Spinal cord (tissue), 10 donors: ENCODE measurements at places on chromosomes 5 and 9. TPM values are rescaled to one million over a fixed set of nuclear protein-coding genes. Genes with fewer than 3 reads are reported as not detected.

- peaks cover 64% of the 10 kb centered on the region for H3K36me3 ChIP-seq
- H3K27ac ChIP-seq, result no peak overlapping the region
- peaks cover 38% of the 10 kb centered on the region for H3K4me1 ChIP-seq
- no peak overlapping the region for H3K4me3 ChIP-seq
- no peak for DNase-seq
Measured at GRCh38 chr9:128219831-128220230, 16.7 kb downstream of the DNM1 start.

DNA sequence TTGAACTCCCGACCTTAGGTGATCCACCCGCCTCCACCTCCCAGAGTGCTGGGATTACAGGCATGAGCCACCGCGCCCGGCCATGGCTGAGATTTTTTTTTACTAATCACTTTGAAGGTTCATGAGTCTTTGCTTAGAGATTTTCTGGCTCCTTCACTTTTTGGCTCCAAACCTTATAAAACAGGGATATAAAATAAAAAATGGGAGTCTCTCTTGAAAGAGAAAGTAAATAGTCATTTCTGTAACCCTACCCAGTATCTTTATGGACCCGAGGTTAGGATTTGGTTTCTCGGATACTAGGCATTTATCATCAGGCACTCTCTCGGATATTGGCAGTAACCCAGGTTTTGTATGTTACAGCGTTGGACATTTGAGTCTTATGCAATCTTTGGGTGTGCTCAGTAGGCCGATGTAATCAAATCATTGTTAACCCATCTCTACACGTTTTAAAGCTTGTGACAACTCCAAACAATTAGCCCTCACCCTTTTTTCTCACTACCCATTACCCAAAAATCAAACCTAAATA is 25.3 kb downstream of the STXBP1 start:
- H3K4me3 ChIP-seq, result no peak overlapping the region
- no peak overlapping the region for H3K27ac ChIP-seq
- H3K36me3 ChIP-seq, result peaks cover 3% of the 10 kb centered on the region
- H3K4me1 ChIP-seq, result peaks cover 5% of the 10 kb centered on the region
- no peak for DNase-seq

DNA sequence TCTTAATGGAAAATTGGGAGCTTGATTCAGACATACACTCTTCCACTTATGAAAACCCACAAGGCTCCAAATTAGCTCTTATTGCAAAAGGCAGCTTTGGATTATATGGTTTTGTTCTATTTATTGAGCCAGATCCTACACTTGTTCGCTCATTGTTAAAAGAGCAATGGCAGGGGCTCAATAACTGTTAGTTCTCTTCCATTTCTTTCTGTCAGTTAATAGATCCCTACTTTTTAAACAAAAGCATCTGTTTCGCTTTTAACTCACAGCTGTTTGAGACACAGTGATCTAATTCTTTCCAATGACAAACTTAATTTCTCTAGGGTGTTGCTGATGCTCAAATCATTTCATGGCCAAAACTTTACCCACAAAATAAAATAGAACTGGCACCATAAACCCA is 11.7 kb downstream of the C5 start:
- DNase-seq, result no peak
- no peaks in the 10 kb centered on the region for H3K27me3 ChIP-seq
- no peak overlapping the region for H3K4me3 ChIP-seq
- H3K27ac ChIP-seq, result no peak overlapping the region
- no peaks in the 10 kb centered on the region for H3K4me1 ChIP-seq

GRCh38 chr5:120769312-120769872 is 305.3 kb downstream of the PRR16 start:
- no peaks in the 10 kb centered on the region for H3K27me3 ChIP-seq
- H3K27ac ChIP-seq, result no peak overlapping the region
- no peaks in the 10 kb centered on the region for H3K4me1 ChIP-seq
- DNase-seq, result no peak
- no peaks in the 10 kb centered on the region for H3K36me3 ChIP-seq

GRCh38 chr9:128250839-128251731 is 24.7 kb downstream of the GOLGA2 start:
- no peak overlapping the region for H3K27ac ChIP-seq
- H3K4me1 ChIP-seq, result peaks cover 28% of the 10 kb centered on the region
- H3K27me3 ChIP-seq, result no peaks in the 10 kb centered on the region
- peaks cover 91% of the 10 kb centered on the region for H3K36me3 ChIP-seq
- DNase-seq, result no peak

GRCh38 chr9:133125941-133126696 is 5.1 kb upstream of the RALGDS start:
- peak overlapping the region; percentile 43 for H3K27ac ChIP-seq
- no peak overlapping the region for H3K4me3 ChIP-seq
- H3K27me3 ChIP-seq, result no peaks in the 10 kb centered on the region
- peaks cover 56% of the 10 kb centered on the region for H3K4me1 ChIP-seq
- no peak for DNase-seq

GRCh38 chr9:135256581-135257354 is 169.3 kb downstream of the OLFM1 start:
- no peaks in the 10 kb centered on the region for H3K36me3 ChIP-seq
- no peak overlapping the region for H3K27ac ChIP-seq
- H3K27me3 ChIP-seq, result no peaks in the 10 kb centered on the region
- DNase-seq, result no peak
- H3K4me3 ChIP-seq, result no peak overlapping the region
- peaks cover 27% of the 10 kb centered on the region for H3K4me1 ChIP-seq

- H3K4me1 ChIP-seq, result peaks cover 35% of the 10 kb centered on the region
- H3K27me3 ChIP-seq, result peaks cover 74% of the 10 kb centered on the region
- DNase-seq, result no peak
- peak overlapping the region; percentile 31 for H3K4me3 ChIP-seq
- no peaks in the 10 kb centered on the region for H3K36me3 ChIP-seq
Measured at GRCh38 chr5:73234204-73234555, 61.2 kb downstream of the TMEM174 start.

DNA sequence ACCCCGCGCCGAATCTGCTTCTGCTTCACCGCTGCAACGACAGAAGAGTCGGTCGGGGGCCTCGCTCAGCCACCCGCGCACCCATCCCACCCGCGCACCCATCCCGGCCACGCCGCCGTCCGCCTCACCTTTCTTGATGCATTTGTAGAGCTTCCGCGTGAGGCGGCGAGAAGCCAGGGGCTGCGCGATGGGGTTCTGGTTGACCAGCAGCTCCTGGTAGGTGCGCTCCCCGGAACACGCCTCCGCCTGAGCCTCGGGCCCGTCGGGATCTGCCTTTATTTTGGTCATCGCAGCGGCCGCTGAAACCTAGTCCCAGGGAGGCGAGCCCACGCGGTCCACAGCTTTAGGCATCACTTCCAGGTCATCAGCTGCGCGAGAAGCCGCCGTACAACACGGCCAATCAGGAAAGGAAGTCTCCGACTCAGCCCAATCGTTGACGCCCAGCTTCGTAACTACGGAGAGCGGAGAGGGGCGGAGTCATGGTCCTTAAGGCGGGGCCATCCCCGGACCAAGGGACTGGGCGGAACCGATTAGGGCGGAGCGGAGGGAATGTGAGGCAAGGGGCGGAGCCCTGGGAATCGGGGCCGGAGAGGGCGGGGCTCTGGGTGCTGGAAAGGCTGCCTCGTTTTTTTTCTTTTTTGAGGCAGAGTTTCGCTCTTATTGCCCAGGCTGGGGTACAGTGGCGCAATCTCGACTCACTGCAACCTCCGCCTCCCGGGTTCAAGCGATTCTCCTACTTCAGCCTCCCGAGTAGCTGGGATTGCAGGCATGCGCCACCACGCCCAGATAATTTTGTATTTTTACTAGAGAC is at the start of gene NHP2:
NHP2 (minus strand) TSS at position 356 of the 811 bp plus-strand sequence; CDS start at position 288, 68 bp downstream.
- H3K27me3 ChIP-seq, result no peaks in the 10 kb centered on the region
- DNase-seq, result peak; percentile 97
- H3K27ac ChIP-seq, result peak within 1 kb of the TSS; percentile 71
- peak within 1 kb of the TSS; percentile 85 for H3K4me3 ChIP-seq
- H3K4me1 ChIP-seq, result peaks cover 31% of the 10 kb centered on the region

DNA sequence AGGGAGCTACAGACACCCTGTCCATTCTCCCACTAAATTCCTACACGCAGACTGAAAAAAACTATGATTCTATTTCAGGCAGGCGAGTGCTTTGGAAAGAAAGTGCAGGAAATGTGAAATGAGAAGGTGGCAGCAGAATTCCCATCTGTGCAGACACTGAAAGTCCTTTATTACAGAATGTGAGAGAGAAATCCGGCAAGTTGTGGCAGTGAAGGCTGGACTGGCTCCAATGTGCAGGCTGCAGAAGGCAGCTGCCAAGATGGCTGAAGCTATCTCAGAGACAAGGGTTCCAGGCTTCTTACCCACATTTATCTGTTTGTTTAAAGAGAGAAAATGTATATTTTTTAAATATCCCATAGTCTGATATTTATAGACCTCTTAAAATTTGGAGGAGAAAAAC is 161.8 kb upstream of the VLDLR start:
- DNase-seq, result peak; percentile 95
- no peak overlapping the region for H3K4me3 ChIP-seq
- H3K36me3 ChIP-seq, result no peaks in the 10 kb centered on the region

KCNV2 gene
- not detected for total RNA-seq

PCDHGB4 gene
- 14.9 TPM for total RNA-seq

SLC6A19 gene
- total RNA-seq, result 0.06 TPM
